ENCODE measurements at places on chromosomes 2 and 18.

GRCh38 chr2:54867457-54867856 is 144.0 kb downstream of the EML6 start:
- no peak for DNase-seq

- DNase-seq, result no peak
Observed at GRCh38 chr2:28433935-28434599, 41.4 kb downstream of the FOSL2 start.

- DNase-seq, result no peak
Observed at GRCh38 chr2:63983986-63984605, 35.1 kb downstream of the VPS54 start.

- no peak for DNase-seq
Observed at GRCh38 chr18:4299395-4299794, 155.7 kb downstream of the DLGAP1 start.

- DNase-seq, result no peak
Observed at GRCh38 chr2:44531289-44531688, 169.5 kb downstream of the CAMKMT start.

- no peak for DNase-seq
Observed at GRCh38 chr2:208049441-208049840, 24.1 kb upstream of the PLEKHM3 start.

DNA sequence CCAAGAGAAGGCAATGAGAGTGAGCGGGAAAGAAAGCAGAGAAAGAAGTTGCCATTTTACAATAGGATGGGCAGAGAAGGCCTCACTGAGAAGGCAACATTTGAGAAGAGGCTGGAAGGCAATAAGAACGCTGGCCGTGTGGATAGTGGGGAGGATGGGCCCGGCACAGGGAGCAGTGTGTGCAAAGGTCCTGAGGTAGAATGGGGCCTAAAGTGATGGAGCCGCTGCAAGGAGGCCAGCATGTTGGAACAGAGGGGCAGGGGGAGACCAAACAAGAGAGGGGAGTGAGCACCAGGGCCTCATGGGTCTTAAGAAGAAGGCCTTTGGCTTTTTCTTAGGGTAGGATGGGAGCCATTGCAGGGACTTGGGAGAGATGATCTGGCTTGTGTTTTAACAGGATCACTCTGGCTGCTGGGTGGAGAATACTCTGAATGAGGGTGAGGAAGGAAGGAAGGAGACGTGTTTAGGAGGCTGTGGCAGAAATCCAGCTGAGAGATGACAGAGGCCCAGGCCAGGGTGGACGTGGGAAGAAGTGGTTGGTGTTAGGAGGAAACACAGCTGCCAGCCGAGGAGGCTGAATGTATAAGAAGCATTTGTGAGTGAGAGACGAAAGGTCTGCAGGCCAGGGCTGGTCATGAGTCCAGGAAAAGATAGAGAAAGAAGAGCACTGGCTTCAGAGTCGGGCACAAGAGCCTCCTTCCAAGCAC is 159.8 kb downstream of the KLHL29 start:
- no peak for DNase-seq

DNA sequence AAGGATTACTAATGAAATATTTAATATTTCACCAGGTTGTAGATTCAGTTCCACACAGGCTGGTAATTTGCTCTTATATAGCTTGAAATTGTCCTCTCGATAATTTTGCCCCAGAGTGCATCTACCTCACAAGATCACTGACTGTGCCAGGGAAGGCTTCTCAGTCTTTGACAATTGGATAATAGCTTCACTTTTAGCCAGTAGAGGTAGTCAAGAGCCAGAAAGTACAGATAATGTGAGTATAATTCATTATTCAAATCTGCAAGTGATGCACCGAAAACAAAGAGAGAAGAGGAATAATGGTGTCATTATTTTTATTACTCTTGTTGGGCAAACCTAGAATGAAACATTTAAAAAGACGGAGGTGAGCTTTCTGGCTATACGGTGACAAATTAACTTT is 292.8 kb downstream of the EN1 start:
- no peak for DNase-seq

- DNase-seq, result no peak
Observed at GRCh38 chr2:173290518-173290917, 64.2 kb upstream of the CDCA7 start.

DNA sequence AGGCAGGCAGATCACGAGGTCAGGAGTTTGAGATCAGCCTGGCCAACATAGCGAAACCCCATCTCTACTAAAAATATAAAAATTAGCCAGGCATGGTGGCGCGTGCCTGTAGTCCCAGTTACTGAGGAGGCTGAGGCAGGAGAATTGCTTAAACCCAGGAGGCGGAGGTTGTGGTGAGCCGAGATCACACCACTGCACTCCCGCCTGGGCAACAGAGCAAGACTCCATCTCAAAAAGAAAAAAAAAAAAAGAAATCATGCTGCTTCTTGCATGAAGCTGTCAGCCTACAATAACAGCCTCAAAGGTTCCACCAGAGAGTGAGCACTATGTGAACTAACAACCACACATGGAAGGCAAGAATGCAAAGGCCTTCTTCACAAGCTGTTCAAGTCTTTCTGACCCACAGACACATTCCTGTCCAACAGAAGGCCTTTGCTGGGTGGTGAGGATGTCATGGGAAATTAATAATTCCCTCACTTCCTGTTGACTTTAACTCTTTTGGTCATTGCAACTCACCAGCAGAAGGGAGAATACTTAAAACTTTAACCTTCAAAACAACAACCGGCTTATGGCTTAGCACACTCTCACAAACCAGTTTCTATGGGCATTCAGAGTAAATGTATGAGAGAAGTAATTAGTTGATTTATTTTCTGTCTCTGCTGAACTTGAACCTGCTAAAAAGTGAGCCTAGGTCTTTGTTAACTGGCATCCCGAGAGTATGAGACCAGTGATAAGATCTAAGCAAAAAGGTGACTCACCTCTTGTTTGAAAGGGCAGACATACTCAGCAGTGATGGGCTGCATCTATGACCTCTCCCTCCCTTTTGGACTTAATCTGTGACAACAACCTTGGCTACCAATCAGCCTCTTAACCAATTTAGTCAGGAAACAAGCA is 11.8 kb downstream of the PLEKHM3 start:
- no peak for DNase-seq

DNA sequence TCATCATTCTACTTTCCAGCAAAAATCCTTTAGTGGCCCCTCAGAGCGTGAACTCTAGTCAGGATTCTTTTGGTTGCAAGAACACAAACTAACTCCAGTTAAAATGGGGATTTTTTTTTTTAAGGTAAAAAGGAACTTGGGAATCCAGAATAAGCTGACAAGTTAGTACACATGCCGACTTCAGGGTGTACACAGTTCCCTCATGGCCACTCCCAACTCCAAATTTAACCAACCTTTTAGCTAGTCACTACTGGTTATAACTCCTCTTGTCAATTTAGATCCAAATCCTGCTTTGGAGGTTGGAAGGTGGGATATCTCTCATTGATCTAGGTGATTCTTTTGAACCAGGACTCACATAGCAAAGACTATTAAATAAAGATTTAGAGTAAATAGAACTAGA is 5.0 kb upstream of the PGAP1 start:
- no peak for DNase-seq

DNA sequence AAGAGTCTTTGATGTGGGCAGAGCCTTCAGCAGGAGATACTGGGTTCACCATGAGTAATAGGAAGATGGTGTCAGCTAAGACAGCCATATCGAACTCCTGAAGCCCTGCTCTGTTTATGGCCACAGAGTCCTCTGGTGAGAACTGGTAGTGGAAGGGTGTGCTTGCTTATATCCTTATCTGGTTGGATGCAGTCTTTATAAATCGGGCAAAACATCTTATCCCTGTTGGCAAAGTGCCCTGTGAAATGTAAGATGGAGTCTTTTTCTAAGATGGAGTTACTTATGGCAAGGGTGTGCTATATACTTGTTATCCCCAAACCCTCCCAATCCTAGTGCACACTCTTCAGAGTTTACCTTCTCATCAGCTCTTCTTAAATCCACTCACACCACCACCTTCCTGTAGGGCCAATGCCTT is 190.8 kb upstream of the PARD3B start:
- DNase-seq, result no peak

DNA sequence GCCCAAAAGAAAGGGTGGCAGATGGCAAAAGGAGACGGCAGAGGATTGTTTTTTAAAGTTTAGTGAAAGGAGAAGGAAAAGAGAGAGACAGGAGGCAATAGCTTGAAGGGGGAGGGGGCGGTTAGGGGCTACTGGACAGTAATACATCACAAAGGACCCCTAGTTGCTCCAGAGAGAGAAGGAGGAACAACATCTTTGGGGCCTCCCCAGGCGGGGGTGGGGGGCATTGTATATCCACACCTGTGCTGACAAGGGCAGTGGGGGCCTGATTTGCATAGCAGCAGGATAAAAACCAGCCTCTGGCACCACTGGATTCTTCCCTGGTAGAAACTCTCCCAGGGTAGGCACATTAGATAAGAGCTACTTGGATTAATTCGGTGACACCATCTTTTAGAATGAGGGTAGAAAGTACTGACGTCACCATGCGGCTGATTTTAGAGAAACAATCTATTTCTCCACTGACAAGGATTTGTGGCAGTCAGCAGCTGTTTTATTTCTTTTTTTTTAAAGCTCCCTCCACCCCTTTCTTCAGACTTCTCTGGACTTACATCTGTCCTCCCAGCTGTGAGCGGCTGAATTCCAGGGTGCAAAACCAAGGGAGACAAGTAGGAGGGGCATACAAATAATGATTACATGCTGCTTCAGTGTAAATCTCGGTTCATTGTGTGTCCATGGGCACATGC is 199.8 kb upstream of the NRP2 start:
- no peak for DNase-seq

- no peak for DNase-seq
Observed at GRCh38 chr2:217742841-217743240, 260.0 kb downstream of the TNS1 start.

- no peak for DNase-seq
Observed at GRCh38 chr18:71450257-71450656, 1093.9 kb downstream of the CBLN2 start.

- no peak for DNase-seq
Observed at GRCh38 chr2:227849906-227850305, 21.5 kb upstream of the DAW1 start.
